ENCODE measurements at places on chromosomes 6 and 20. TPM values are rescaled to one million over a fixed set of nuclear protein-coding genes. Genes with fewer than 3 reads are reported as not detected.

GRCh38 chr6:36593569-36594028 is 563 bp upstream of the SRSF3 start:
- H3K27ac ChIP-seq, result peak overlapping the region; percentile 100
- DNase-seq, result peak; percentile 66
- H3K4me3 ChIP-seq, result peak overlapping the region; percentile 80
- peaks cover 61% of the 10 kb centered on the region for H3K36me3 ChIP-seq
- peaks cover 43% of the 10 kb centered on the region for H3K4me1 ChIP-seq

- H3K27me3 ChIP-seq, result peaks cover 66% of the 10 kb centered on the region
- no peaks in the 10 kb centered on the region for H3K36me3 ChIP-seq
- no peak overlapping the region for H3K4me3 ChIP-seq
- H3K27ac ChIP-seq, result no peak overlapping the region
- no peak for DNase-seq
Measured at GRCh38 chr20:43151901-43152300, 37.8 kb downstream of the PTPRT start.

DNA sequence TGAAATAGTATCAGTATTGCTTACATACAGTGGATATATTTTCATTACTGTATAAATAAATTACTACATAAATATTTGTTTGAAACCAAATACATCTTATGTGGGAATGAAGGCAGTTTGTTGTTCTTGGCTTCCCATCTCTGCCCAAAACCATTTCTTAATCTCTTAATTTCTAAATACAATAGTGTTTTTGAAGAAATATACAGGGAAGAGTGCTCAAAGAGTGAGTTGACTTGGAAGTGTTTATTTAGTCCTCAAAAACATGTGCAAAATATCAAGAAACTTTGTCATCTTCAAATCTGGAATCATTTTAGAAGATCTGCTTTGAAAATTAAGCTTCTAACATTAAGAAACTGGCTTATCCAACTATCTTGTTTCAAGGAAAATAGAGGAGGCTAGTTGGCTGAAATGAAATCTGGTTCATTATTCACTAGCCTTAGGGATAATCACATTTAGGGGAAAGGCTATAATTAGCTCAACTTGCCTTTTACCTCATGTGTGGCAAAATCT is 259.8 kb upstream of the FLRT3 start:
- H3K4me1 ChIP-seq, result no peaks in the 10 kb centered on the region
- H3K27ac ChIP-seq, result no peak overlapping the region
- no peak for DNase-seq
- no peaks in the 10 kb centered on the region for H3K36me3 ChIP-seq
- H3K4me3 ChIP-seq, result no peak overlapping the region
- H3K27me3 ChIP-seq, result no peaks in the 10 kb centered on the region

GRCh38 chr6:169378620-169379381 is 125.2 kb upstream of the THBS2 start:
- H3K27me3 ChIP-seq, result no peaks in the 10 kb centered on the region
- no peak overlapping the region for H3K4me3 ChIP-seq
- H3K27ac ChIP-seq, result no peak overlapping the region
- no peaks in the 10 kb centered on the region for H3K36me3 ChIP-seq

GRCh38 chr6:116010790-116011401 is 49.8 kb downstream of the FRK start:
- peak overlapping the region; percentile 98 for H3K27ac ChIP-seq
- H3K4me3 ChIP-seq, result peak overlapping the region; percentile 48
- H3K27me3 ChIP-seq, result no peaks in the 10 kb centered on the region
- H3K36me3 ChIP-seq, result peaks cover 10% of the 10 kb centered on the region

BPIFB4 gene
- not detected for total RNA-seq

All from Calu3 (cell line).